Sigmoid colon (tissue), 7 donors: ENCODE measurements at places on chromosomes 13 and 19. TPM values are rescaled to one million over a fixed set of nuclear protein-coding genes. Genes with fewer than 3 reads are reported as not detected.

- peaks cover 40% of the 10 kb centered on the region for H3K4me1 ChIP-seq
- H3K4me3 ChIP-seq = peak overlapping the region; percentile 85
- peak; percentile 69 for DNase-seq
- H3K36me3 ChIP-seq = peaks cover 16% of the 10 kb centered on the region
Measured at GRCh38 chr19:5691822-5692722, 2.0 kb downstream of the RPL36 start.

The EXOC3L2 gene
- 0.33 TPM for total RNA-seq

GRCh38 chr13:36959456-36960116, 39.5 kb upstream of the SMAD9 start:
- H3K27me3 ChIP-seq = no peaks in the 10 kb centered on the region
- no peak for DNase-seq
- H3K36me3 ChIP-seq = peaks cover 46% of the 10 kb centered on the region
- H3K4me3 ChIP-seq = no peak overlapping the region
- H3K4me1 ChIP-seq = no peaks in the 10 kb centered on the region

The FFAR1 gene
- total RNA-seq = not detected

DNA sequence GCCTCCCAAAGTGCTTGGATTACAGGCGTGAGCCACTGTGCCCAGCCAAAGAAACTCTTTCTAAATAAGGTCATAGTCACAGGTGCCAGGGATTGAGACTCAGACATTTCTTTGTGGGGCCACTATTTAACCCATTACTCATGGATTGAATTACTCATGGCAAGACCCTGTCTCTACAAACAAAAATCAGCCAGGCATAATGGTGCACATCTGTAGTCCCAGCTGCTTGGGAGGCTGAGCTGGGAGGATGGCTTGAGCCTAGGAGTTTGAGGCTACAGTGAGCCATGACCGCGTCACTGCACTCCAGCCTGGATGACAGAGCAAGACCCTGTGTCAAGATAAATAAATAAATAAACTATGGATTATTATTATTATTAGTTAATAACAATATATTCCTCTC, 3.6 kb upstream of the KLF2 start:
- DNase-seq = no peak
- no peak overlapping the region for H3K27ac ChIP-seq
- H3K36me3 ChIP-seq = peaks cover 4% of the 10 kb centered on the region
- no peak overlapping the region for H3K4me3 ChIP-seq

DNA sequence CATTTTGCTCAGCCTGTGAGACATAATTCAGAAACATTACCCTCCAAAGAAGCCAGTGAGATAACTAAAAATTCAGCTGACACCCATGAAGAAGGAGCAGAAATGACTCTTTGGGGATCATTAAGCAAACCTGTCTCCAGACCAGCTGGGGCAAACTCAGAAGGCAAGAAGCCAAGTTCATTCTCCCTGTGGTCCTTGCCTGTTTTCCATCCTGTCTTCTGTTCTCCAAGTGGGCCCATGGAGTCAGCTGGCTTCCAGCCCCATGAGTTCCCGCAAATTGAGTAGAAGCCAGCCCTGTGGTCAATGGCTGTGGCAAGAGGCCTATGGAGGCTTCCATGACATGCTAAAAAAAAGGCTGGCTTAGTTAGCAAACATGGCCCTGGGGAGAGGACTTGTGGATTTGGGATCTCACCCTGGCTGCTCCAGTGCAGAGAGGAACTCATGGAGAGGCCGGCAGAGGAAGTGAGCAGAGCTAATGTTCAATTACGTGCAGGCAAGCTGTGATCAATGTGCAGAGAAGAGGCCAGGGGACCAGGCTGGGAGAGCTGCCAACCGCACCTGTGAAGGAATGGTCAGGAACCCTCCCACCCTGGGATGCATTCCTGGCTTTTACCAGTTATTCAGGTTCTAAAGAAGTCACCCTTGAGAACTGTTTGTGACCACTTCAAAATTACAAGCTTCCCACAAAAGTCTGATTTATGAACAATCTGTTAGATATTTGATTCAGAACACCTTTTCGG, 229.1 kb downstream of the TSHZ3 start:
- no peak overlapping the region for H3K27ac ChIP-seq
- H3K36me3 ChIP-seq = no peaks in the 10 kb centered on the region
- no peaks in the 10 kb centered on the region for H3K27me3 ChIP-seq
- no peak overlapping the region for H3K4me3 ChIP-seq

The C19orf53 gene
- total RNA-seq = 207 TPM

DNA sequence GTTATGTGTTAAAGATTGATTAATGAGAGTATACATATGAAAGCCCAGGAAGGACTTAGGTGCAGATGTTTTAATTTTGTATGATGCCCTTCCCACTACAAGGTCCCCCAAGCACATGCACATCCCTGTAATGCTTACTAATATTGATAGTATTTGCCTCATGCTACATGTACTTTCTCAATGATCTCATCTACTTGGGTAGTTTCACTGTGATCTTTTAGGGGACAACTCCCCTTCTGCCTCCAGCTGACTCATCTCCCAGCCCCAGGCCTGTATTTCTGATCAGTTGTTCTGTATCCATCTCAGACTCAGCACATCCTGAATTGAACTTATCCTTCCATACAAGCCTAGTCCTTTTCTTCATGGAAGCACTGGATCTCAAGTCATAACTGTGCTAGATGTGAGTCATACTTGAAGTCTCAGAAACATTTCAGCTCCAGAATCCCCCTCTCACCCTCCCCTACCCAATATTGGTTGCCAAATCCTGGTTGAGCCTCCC, 49.4 kb upstream of the INTS6 start:
- H3K27me3 ChIP-seq = no peaks in the 10 kb centered on the region
- no peaks in the 10 kb centered on the region for H3K36me3 ChIP-seq
- DNase-seq = no peak
- no peak overlapping the region for H3K27ac ChIP-seq

The ZNF99 gene
- 0.14 TPM for total RNA-seq

GRCh38 chr13:101149735-101150384, 266.4 kb downstream of the NALCN start:
- H3K36me3 ChIP-seq = no peaks in the 10 kb centered on the region
- no peaks in the 10 kb centered on the region for H3K4me1 ChIP-seq
- H3K27me3 ChIP-seq = peaks cover 3% of the 10 kb centered on the region
- no peak overlapping the region for H3K4me3 ChIP-seq

The LRRC63 gene
- total RNA-seq = not detected

The CPB2 gene
- not detected for total RNA-seq

The LYPD3 gene
- total RNA-seq = 1.8 TPM

DNA sequence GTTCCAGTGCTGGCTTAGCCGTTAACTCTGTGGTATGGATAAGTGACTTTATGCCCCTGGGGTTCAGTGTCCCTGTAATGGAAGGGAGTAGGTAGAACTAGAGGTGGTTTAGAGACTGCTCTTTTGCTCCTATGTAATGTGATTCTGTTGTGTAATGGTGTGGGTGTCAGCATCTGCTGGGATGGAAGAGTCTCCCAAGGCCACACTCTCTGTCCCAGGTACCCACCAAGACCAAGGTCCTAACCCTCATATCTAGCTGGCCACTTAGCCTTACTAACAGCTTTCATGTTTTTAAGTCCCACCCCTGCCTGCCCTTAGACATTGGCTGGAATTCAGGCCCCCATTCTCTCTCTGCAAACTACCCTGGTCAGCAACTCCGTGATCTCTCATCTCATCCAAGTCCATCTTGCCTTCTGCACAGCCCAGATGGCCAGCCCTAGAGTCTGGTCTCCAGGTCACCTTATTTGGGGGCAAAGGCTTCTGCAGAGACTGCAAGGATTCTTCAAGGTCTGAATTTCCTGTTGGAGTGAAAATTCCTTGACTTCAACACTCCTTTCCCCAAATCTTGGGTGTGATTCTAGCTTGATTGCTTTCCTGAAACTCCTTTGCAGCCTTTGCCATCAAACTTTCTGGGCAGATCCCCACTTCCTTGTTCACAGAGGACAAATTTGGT, 48.4 kb downstream of the SERP2 start:
- no peak for DNase-seq
- no peak overlapping the region for H3K4me3 ChIP-seq
- H3K27ac ChIP-seq = no peak overlapping the region
- no peaks in the 10 kb centered on the region for H3K36me3 ChIP-seq
- H3K4me1 ChIP-seq = no peaks in the 10 kb centered on the region

GRCh38 chr19:23263870-23264590, 13.8 kb upstream of the ZNF724 start:
- H3K36me3 ChIP-seq = peaks cover 3% of the 10 kb centered on the region
- DNase-seq = no peak
- H3K4me1 ChIP-seq = no peaks in the 10 kb centered on the region

The ATP13A1 gene
- total RNA-seq = 119 TPM

The NUMBL gene
- 23.5 TPM for total RNA-seq

GRCh38 chr19:50646074-50646807, 3.0 kb upstream of the C19orf81 start:
- H3K27ac ChIP-seq = no peak overlapping the region
- H3K4me3 ChIP-seq = no peak overlapping the region
- H3K4me1 ChIP-seq = no peaks in the 10 kb centered on the region
- peaks cover 12% of the 10 kb centered on the region for H3K27me3 ChIP-seq
- H3K36me3 ChIP-seq = no peaks in the 10 kb centered on the region
- no peak for DNase-seq

The CD177 gene
- not detected for total RNA-seq

DNA sequence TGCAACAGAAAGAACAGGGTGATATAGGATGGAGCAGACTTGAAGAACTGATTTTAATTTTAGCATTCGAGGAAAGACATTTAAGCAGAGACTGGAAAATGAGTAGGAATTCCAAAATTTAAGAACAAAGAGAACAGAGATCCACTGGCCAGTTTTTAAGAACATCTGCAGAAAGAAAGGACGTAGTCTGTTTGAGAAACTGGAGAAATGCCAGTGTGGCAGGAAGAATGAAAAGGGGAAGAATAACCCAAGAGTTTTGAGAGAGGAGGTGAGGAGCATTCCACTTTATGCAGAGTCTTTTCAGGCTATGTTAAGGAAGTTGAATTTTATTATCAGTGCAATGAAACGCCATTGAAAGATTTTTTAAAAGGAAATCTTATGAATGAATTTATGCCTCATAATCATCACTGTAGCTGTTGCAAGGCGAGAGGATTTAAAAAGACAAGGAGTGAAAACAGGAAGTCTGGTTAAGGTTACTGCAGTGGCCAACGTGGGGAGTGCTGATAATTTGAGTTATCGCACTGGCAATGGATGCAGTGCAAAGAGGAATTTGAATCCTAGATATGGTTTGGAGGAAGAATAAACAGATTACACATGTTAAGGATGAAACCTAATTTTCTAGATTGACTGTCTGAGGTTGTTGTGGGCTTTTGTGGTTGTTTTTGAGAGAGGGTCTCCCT, 253.8 kb downstream of the DACH1 start:
- DNase-seq = no peak
- no peaks in the 10 kb centered on the region for H3K27me3 ChIP-seq
- no peak overlapping the region for H3K27ac ChIP-seq
- no peak overlapping the region for H3K4me3 ChIP-seq
- H3K4me1 ChIP-seq = no peaks in the 10 kb centered on the region

The RGL3 gene
- 1.1 TPM for total RNA-seq

The GRIN2D gene
- total RNA-seq = 0.16 TPM

GRCh38 chr13:92303428-92303827, 905.0 kb downstream of the GPC5 start:
- no peaks in the 10 kb centered on the region for H3K36me3 ChIP-seq
- H3K4me3 ChIP-seq = no peak overlapping the region
- no peaks in the 10 kb centered on the region for H3K27me3 ChIP-seq
- no peak for DNase-seq
- no peak overlapping the region for H3K27ac ChIP-seq

DNA sequence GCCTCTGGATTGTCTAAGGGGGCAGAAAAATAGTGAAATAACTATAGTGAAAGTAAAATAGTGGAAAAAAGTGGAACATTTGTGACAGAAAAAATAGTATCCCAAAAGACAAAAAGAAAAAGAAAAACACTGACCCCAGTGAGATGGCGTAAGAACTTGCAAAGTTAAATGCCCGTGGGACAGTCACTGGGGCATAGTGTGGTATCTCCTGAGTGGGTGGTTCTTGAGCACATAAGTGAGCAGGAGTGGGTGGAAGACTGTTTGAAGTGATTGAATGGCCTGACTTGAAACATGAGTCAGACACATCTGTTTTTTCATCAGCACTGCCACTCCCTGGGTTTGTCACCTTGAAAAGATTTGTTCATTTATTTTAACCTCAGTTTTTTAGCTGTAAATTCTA, 2.5 kb downstream of the ZNF430 start:
- peaks cover 41% of the 10 kb centered on the region for H3K36me3 ChIP-seq
- H3K27me3 ChIP-seq = no peaks in the 10 kb centered on the region
- peaks cover 17% of the 10 kb centered on the region for H3K4me1 ChIP-seq
- no peak overlapping the region for H3K27ac ChIP-seq

DNA sequence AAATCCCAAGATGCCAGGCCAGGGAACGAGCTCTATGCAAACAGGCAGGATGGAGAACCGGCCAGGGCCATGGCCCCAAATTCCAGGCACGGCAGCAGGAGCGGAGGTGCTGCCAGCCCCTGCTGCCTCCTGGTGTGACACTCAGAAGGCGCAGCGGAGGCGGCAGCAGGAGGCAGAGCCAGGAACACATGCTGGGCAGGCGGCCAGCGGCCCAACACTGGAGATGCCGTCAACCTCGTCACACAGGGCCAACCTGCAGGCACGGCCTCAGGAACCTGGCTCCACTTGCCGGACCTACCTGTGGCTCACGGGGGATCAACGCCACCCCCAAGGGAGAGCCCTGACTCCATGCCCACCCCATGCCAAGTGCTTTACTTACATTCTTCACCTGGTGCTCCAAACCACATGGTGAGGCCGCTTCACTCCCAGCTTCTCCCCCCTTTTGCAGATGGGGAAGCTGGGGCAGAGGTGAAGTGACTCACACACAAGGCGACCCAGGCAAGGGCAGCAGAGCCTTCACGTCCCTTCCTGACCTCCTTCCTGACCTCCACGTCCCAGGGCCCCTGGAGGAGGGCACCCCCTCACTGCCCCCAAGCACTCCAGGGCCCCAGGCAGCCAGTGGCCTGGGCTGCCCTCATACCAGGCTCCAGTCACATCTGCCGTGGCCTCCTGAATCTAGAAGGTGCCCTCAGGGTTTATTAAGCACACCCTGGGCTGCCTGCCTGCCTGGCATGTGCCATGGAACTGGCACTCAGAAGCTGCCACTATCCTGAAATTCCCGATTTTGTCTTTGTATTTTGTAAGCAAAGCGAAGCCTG, 43.5 kb downstream of the GGACT start:
- H3K36me3 ChIP-seq = no peaks in the 10 kb centered on the region
- H3K27me3 ChIP-seq = no peaks in the 10 kb centered on the region
- H3K4me3 ChIP-seq = no peak overlapping the region

DNA sequence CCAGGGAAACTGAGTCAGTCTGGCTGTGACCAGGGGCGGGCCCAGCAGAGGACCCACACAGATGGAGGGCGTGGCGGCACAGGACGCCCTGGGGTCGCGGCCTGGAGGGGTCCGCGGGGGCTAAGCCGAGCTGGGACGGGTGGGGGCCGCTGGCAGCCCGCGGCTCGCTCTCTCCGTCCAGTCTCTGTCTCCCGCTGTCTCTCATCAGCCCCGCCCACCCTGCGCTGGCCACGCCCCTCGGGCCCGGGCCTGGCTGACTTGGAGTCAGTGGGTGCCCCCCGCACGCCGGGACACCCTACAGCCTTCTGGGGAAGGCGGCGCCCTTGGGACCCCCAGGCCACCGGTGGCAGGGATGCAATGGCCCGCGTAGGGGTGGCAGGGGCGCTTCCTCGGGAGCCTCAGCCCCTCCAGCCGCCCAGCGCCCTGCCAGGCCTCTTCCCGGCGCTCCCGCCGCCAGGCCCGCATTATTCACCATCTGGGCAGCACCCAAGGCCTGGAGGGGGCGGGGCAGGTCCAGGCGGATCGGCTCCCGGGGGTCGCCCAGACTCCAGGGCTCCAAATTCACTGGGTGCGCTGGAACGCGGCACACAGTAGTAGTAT, at the start of gene TBXA2R:
Gene TBXA2R (minus strand): TSS at position 186 of the 600 bp plus-strand sequence. CDS start 6,241 bp downstream, outside the sequence.
- peak; percentile 90 for DNase-seq
- peaks cover 12% of the 10 kb centered on the region for H3K36me3 ChIP-seq
- peak within 1 kb of the TSS; percentile 86 for H3K27ac ChIP-seq
- peak within 1 kb of the TSS; percentile 40 for H3K4me3 ChIP-seq
